CD4-positive, alpha-beta T cell treated with Interleukin-6 at 100 ng/mL for 8 hours (primary cell): ENCODE measurements at places on chromosomes 5 and 9.

GRCh38 chr5:154520861-154521453 is 42.9 kb upstream of the HAND1 start:
- no peak for DNase-seq

DNA sequence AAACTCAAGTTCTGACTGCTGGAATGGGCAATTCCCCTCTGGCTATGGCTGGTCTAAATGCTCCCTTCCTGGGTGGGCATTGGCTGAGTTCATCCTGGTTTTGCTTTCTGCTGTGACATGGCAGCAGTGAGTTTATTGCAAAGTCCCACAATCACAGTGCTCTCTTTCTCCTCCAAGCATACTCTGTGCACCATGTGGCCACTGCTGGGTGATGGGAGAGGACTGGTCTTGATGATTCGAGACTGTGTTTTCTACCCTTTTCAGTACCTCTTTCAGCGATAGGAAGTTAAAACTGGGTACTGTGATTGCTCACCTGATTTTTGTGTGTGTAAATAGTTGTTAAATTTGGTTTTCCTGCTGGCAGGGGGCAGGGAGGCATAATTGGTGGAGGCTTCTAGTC is 49.7 kb downstream of the FER start:
- DNase-seq: no peak

DNA sequence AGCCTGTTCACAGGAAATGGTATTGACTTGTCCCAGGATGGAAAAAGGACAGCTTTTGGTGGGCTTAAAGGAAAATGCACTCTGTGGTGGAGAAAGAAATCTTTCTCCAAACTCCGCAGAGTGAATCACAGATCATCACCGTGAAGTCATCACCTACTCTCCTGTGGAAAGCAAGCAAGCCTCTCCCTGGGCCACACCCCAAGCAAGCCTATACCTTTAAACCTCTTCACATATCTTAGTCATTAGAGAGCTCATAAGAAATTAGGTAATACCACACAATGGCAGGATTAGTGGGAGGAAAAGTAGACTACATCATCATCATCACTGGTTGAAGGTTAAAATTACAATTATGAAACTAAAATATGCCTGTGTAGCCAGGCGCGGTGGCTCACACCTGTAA is 23.2 kb downstream of the TLE1 start:
- no peak for DNase-seq

DNA sequence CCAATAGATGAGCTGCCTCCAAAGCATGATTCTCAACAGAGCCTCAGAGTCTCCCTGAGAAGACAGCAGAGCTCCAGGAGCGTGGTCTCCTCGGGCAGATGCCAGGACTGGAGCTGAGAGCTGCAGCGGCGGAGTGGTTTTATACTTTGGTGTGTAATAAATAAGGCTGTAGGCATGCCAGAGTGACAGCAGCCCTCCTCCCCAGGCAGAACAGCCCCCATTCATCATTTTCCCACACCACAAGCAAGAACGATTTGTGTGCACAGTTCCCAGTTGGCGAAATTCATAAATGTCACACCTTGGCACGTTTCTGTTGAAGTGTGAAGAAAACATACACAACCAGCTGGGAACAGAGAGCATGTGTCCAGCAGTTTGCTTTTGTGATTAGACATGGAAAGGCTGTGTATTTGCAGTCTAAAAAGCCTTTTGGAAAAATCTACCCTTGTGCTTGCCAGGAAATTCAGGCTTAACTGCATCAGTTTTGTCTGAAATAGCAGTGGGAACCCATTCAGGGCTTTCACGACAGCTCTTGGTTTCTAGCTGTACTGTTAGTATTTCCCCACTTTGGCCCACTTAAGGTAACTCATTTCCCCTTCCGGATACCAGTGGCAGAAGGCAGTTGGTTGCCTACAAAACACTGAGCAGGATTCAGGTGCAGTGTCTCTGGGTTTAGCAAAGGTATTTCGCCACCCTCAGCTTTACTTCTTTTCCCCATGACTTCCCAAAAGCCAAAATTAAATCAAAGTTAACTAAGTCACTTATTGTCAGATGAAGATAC is at the start of gene C1QTNF3:
TSS of gene C1QTNF3 (minus strand) at position 115 of the 778 bp plus-strand sequence. CDS start at position 27, 88 bp downstream.
- DNase-seq: no peak

- DNase-seq: no peak
These were observed 47.7 kb upstream of the TCERG1 start for GRCh38 chr5:146399481-146399880.

- DNase-seq: no peak
These were observed 109.3 kb downstream of the ATPSCKMT start for GRCh38 chr5:10140195-10140973.

- no peak for DNase-seq
These were observed 15.6 kb downstream of the EXOSC3 start for GRCh38 chr9:37769306-37769705.

GRCh38 chr5:179278546-179278945 is 66.7 kb downstream of the ADAMTS2 start:
- DNase-seq: no peak

- DNase-seq: no peak
These were observed 74.9 kb downstream of the FANCC start for GRCh38 chr9:95242613-95243012.

DNA sequence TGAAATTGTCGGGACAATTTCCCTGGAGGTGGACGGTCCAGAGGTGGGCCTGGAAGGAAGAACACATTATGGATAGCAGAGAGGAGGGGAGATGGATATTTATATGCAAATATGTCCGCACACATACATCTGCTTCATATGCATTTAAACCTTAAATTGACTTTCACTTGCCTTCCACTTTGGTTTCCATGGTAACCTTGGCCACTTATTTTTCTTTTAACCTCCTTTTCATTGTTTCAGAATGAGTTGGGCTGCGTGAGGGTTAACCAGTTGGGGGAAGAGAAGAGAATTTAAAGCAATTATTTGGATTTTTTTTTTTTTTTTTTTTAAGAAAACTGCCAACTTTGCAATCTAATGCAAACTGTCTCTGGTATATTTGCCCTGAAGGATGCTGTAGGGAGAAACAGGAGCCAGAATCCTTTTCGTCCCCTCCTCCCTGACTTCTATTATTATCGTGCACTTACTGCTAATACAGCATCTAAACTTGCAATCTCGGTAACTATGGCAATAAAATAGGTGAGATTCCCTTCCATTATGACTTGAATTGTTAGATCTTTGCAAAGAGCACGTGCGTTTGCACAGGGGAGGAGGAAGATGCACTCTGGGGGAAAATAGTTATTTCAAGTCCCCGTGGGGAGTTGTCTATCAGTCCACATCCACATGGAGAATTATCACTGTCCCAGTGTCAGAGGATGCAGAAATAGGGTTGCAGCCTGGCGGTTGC is 35.6 kb downstream of the TLR4 start:
- no peak for DNase-seq

- no peak for DNase-seq
These were observed 245.4 kb downstream of the PBX3 start for GRCh38 chr9:125992557-125992956.

- no peak for DNase-seq
These were observed 615.1 kb downstream of the CDH12 start for GRCh38 chr5:22238047-22238446.

DNA sequence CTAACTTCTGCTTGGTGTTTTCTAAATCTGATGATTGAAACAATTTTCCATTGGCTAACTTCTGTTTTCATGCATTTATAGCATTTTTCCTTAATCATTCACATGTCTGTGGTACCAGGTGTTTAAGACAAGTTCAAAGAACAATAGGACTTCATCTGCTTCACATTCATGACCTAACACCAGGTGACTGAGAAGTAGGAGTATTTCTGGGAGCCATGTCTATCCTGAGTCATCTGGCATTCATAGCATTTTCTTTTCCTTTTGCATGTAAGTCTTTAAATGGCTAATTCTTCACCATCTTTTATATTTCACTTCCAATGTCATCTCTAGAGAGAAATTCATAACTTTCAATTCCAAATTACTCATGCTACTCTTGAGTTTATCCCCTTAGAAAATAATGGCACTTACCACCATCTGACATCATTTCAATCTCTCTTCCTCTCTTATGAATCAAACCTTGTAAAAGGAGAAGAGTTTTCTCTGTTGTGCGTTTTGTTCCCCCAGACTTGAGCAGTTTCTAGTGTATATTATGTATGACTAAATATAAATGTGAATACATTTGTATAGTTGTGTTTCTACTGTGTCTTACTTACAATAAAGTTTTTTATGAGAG is 1196.1 kb upstream of the CDH9 start:
- DNase-seq: no peak

DNA sequence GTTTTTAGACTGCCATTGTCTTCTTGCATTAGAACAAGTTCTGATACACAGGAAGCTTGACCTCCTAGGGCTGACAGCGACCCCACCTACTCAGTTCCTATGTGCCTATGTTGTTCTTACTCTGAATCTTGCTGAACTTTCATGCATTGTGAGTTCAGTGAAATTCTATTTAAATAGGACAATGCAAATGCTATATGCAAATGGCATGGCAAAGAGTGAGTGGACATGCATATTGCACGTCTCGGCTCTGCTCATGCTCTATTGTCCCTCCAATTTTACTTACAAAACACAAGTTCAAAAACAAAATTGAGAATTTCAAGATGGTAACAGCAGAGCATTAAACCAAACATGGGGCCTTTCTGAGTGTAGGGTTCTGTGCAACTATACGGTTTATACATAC is 5.3 kb upstream of the DCP2 start:
- DNase-seq: no peak

DNA sequence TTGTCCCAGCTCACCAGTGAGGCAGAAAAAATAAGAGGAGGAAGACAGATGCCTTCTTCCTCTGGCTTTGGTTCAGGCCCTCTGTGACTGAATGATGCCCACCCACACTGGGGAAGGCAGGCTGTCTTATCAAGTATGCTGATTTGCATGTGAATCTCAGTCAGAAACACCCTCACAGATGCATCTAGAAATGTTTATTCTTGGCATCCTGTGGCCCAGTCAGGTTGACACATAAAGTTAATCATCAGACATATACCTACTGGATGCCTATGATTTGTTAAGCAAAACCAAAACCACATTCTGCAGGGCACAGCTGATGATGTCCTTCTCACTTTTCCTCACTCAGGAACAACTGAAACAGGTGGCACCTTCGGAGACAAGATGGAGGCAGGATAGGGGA is 243.4 kb upstream of the KCNN2 start:
- no peak for DNase-seq

DNA sequence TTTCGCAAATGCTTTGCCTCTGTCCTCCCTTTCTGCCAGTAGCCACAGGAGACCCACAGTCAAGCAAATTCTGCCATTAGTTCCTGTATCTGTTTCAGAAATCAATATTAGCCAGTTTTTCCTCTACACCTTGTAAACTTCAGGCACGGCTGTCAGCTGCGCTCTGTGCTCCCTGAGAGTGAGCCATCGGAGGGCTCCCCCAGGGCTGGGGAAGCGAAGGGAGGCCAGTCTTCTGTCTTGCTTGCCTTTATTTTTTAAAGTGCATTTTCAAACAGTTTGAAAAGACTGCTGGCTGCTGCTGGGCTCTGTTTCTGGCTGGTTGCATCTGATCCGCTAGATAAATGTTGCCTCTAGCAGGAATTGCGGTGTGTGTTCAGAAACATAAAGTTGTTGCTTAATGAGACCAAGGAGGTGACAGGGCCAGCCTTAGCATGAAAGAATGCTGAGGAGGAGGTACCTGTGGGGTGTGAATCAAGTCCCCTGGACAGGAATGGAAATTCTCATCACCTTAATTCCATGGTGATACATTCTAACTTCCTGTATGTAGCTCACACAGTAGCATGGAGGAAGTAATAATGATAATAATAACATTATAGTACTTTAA is 421.7 kb upstream of the KIF2A start:
- DNase-seq: no peak
